ENCODE measurements at places on chromosomes 7 and 10. TPM values are rescaled to one million over a fixed set of nuclear protein-coding genes. Genes with fewer than 3 reads are reported as not detected.

CADPS2 gene
- total RNA-seq = 8.7 TPM

CASP7 gene
- total RNA-seq = 41.2 TPM

SLC18A3 gene
- 0.10 TPM for total RNA-seq

- DNase-seq = no peak
These were observed 342.3 kb upstream of the GALNT17 start for GRCh38 chr7:70789481-70790214.

GRCh38 chr10:98139431-98139830 is 5.0 kb downstream of the R3HCC1L start:
- no peak for DNase-seq

GRCh38 chr10:96765406-96766240 is 45.3 kb upstream of the PIK3AP1 start:
- peak; percentile 28 for DNase-seq

DNA sequence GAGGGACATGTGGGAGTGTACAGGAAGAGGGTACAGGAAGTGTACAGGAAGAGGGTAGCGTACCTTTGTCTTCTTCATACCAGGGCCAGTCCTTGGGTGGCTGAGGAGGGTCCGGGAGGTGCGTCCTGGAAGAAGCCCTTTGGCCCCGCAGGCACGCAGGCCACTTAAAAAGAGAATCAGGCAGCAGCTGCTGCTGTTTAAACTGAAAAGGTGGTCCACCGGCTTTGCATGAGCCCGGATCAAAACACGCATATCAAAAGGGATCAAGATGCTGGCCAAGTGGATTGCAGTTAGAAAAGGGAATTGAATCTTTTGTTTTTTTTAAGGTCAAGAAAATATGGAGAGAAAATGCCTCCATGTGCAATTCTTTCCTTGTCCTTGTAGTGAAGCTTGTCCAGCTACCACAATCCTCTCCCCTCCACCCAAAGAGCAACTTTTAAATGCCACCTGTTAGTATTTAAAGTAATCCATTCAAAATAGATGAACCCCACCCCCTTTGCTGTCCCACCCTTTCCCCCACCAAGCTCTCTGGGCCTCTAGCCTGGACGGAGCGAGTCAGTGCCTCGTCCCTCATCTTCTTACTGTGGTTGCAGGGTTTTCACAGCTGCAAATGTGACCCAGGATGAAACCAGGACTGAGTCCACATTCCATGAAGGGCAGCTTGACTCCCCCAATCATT is 142.8 kb downstream of the GLCCI1 start:
- DNase-seq = no peak

GRCh38 chr10:71045204-71045809 is 156.9 kb upstream of the PCBD1 start:
- no peak for DNase-seq

LRMDA gene
- total RNA-seq = 11.7 TPM

GRCh38 chr10:28807760-28808613 is 130.7 kb downstream of the BAMBI start:
- DNase-seq = peak; percentile 76

GRCh38 chr10:6601246-6601805 is 21.2 kb upstream of the PRKCQ start:
- no peak for DNase-seq

TNRC18 gene
- total RNA-seq = 9.9 TPM

NME8 gene
- not detected for total RNA-seq

HOXA3 gene
- total RNA-seq = 4.2 TPM

- DNase-seq = no peak
These were observed 1.9 kb downstream of the RNF32 start for GRCh38 chr7:156642306-156643045.

- DNase-seq = peak; percentile 67
These were observed 63.3 kb upstream of the NANOS1 start for GRCh38 chr10:118966076-118966849.

GRCh38 chr7:152072421-152072820 is 46.9 kb downstream of the GALNT11 start:
- no peak for DNase-seq

SEMA3D gene
- total RNA-seq = 0.20 TPM

GRCh38 chr10:104376784-104377300 is 23.2 kb downstream of the CFAP58 start:
- peak; percentile 75 for DNase-seq

EFCAB10 gene
- 0.35 TPM for total RNA-seq

OR6V1 gene
- total RNA-seq = not detected

DNA sequence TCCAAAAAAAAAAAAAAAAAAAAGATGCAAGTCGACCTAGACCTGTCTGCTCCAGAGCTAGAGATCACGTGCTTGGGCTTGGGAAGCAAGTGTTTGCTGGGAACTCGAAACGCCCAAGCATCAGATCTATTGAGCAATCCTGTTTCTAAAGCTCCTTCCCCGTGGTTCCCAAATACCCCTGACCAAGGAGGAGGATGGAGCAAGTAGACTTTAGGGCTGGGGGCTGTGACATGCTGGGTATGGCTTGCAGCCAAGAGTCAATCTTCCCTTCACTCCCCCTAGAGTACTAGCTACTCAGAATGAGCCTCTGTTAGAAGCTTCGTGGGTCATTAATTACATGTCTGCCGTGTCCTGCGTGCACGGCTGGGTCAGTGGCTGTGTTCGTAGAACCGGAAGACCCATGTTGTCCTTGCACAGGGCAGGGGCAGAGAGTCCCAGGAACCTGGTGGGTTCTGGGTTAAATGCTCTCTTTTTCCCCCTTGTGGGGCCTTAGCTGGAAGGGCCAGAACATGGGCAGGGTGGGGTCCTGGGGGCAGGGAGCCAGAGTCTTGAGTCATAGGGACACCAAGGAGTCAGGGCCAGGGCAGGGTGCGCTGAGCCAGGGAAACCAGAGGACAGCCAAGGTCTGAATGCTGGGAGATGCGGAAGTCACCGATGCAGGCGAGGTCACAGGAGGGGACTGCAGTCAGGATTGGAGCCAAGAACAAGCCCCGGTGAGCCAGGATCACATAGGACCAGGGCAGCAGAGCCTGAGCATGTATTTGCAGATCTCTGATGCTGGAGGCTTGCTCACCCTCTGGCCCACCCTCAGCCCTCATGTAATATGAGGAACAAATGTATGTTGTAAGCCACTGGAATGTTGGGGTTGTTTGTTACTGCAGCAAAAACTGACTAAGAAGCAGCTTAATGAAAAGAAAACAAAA is 34.6 kb upstream of the TPST1 start:
- peak; percentile 85 for DNase-seq

LIPK gene
- not detected for total RNA-seq

GRCh38 chr10:67783606-67784294 is 54.2 kb downstream of the DNAJC12 start:
- no peak for DNase-seq

PRKG1 gene
- total RNA-seq = 2.3 TPM

DNA sequence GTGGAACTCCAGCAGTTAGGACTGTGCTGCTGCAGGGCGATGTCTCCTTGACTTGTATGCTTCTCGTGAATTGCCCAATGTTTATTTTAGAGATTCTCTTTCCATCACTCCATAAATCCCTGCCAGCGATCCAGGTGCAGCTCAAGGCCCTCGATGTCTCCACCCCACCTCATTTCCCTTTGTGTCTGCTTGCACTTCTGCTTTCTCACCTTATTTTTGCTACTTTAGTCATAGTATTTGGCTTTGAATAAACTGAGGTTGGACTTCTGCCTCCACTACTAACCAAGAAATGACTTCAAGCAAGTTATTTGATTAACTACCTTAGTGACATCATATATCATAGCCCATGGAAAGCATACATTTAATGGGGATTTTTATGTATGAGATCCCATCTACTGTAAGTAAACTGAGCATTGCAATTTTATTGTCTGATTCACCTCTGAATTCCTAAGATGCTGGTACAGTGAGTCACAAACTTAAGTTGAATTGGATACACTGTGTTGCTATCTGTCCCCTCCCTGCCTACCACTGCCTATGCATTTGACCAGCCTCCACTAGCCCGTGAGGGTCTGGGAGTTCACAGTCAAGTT is 255.8 kb downstream of the ABCA13 start:
- peak; percentile 67 for DNase-seq

PSD gene
- total RNA-seq = 3.5 TPM

- no peak for DNase-seq
These were observed 337.2 kb upstream of the ANKRD30A start for GRCh38 chr10:36788152-36788551.

INA gene
- 5.2 TPM for total RNA-seq

DNA sequence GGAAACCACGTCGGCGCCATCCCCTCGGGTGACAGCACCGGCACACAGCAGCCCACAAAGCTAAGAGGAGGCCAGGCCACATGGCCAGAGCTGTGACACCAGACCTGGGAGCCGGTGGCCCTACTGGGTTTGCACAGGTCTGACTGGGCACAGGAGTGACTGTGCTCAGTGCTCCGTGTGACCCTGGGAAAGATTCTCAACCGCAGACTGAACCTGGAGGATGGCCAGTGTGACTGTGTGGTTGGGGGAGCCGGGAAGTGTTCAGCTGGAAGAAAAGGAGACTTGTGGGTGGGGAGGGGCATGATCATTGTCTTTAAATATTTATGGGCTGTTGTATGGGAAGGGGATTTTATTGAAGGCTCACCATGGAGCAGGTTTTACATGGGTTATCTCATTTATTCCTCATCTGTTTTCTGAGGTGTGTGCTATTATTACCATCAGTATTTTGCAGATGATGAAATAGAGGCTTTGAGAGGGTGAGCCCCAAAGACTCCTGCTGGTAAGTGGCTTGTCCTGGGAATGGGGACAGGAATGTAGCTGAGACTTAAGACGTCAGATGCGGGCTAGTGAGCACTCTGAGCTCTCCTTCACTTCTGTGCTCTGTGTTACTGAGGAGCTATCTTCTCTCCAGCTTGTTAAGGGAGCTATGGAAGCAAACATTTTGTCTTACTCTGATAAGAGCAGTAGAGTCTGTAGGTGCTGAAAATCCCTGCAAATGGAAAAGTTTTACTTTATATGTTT is 127.5 kb downstream of the TMEM178B start:
- DNase-seq = no peak

- no peak for DNase-seq
These were observed 174.6 kb downstream of the AUTS2 start for GRCh38 chr7:69772718-69773436.

TRIM73 gene
- total RNA-seq = 0.35 TPM

- DNase-seq = peak; percentile 71
These were observed 23.8 kb downstream of the DIP2C start for GRCh38 chr10:665579-666091.

GFRA1 gene
- 112 TPM for total RNA-seq

GRCh38 chr7:475951-476441 is 43.6 kb downstream of the PDGFA start:
- DNase-seq = no peak

DNA sequence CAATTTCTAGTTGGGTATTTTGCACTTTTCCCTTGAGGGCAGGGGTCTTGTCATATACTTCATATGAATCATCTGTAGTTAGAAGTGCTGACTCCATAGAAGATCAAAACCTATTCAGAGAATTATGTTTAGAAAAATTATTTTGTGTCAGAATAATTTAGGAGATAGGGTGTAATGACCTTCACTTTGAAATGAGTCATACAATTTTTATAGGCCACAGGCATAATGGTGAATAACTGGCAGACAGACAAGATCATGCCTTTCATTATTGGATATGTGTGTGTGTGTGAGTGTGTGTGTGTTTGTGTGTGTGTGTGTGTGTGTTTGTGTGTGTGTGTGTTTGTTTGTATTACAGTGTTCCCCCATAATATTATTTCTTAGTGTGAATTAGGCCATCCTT is 523.0 kb downstream of the ANKRD7 start:
- DNase-seq = no peak

DNA sequence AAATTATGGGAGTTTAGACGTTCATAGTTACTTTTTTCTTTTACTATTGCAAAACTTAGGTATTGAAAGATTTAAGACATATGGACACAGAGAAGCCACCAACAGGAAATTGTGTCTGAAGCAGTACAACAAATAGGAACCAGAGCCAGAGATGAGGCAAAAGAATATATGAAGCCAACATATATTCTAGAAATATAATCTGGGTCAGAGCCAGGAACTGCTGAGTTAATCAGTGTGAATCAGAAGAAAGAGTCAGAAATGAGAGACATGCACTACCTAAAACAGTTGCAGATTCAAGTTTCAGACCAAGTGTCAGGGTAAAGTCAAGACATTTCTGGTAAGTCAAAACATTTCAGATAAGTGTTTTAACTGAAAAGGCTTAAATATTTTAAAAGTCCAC is 67.7 kb downstream of the DGKB start:
- no peak for DNase-seq

TFEC gene
- total RNA-seq = 0.80 TPM

DNA sequence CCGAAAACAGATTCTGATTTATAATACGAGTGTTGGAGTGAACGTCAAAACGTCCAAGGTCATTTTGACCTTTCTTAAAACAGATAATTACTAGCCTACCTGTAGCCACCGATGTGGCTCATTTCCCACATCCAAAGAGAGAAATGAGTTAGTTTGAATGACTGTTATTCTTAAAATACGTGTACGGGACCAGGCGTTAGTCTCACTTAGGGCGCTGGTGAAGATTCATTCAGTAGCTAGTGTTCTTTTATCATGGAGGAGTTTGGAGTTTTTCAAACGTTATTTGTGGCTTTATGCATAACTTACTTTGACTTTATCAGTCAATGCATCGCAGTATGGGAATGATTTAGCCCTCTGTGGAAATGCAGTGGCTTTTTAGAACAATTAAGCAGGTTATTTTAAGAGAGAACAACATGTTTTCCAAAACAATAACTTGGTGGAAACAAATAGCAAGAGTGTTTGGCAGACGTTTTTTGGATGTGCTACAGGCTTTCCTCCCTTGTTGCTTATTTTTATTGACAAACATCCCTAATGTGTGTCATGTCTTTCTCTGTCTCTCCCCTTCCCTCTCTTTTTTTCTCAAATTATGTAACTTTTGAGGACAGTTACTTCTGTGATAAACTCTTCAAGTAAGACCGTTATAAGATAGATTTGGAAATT is 1.6 kb downstream of the BICC1 start:
- DNase-seq = no peak

GRCh38 chr7:80312139-80312661 is 177.6 kb downstream of the GNAI1 start:
- peak; percentile 82 for DNase-seq

DNA sequence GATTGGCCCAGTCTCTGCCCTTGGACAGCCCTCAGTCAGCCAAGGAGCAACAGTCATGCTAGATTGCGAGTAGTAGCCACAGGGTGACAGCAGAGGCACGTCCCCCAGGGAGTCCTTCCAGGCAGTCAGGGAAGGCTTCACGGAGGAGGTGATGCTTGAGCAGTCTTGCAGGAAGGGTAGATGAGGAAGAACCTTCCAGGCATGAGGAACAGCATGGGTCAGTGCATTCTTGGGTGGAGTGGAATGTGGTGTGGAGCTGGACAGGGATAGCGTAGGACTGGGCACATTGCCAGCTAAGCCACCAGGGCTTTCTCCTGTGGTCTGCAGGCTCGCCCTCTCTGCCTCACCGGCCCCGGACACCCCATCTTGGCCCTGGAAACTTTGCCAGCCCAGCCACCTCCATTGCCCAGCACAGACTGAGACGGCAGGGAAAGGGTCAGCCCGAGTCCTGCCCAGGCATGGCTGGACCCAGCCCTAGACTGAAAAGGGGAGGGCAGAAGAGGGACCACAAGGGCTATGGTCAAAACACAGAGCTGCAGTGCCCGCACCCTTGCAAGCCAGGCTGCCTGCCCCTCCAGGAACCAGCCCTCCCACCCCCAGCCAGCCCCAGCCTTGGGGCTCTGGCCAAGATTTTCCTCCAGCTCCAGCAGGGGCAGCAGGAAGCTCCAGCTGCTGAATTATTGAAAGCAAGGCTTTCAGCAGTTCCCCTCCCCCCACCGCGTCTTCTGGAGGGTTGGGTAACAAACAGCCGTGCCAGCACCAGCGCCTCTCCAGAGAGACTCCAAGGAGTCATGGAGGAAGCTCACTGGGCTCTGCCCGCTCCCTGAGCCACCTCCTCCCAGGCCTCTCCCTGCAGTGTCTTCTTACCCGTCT is 18.7 kb downstream of the SRRM3 start:
- DNase-seq = peak; percentile 96

PAXIP1 gene
- 8.7 TPM for total RNA-seq

NODAL gene
- not detected for total RNA-seq
